CD4-positive, alpha-beta T cell treated with Interleukin-17A for 1 hour (primary cell): ENCODE measurements at places on chromosomes 1 and 21.

DNA sequence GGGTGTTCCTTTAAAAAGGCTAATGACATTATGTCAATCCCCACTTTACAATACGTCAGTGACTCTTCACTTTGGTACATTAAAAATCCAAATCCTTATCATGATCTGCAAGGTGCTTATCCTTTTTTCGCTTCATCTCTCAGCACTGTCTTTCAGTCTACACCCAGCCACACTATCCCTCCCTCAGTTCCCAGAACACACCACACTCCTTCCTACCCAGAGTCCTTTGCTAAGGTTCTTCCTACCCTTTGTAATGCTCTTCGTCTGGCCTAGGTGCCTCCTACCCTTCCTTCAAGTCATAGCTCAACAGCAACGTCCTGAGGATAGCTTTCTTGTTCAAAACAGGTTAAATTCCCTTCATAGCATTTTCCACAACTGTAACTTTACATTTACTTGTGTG is 152.6 kb downstream of the RERE start:
- DNase-seq = no peak

GRCh38 chr1:202692959-202693555 is 17.2 kb downstream of the SYT2 start:
- DNase-seq = peak; percentile 54

GRCh38 chr1:215226757-215227156 is 144.2 kb downstream of the KCNK2 start:
- no peak for DNase-seq

DNA sequence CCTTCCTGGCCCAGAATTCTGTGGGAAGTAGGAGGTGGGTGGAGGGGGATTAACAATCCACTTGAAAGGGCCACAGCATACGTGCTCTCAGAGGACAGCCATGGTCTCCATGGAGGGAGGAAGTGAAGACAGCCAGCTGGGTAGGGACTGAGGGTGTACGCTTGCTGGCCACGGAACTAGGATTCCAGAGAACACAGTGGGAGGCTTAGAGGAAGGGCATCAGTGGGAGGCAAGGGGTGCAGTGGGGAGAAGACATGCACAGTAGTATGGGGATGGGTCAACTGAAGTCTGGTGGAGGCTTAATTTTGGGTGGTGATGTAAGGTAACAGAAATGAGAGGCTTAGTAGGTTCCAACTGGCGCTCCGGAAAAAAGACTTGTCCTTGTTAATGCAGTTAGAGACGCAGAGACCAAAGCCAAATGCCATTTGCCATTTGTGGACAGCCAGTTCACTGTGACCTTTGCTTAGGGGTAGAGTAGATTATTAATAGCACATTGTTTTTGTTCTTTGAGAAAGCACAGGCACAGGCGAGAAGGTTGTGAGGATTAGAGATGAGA is 103.0 kb downstream of the ZSCAN20 start:
- no peak for DNase-seq

GRCh38 chr1:205493241-205494085 is 11.0 kb upstream of the CDK18 start:
- DNase-seq = no peak

- no peak for DNase-seq
Measured at GRCh38 chr1:208500375-208500774, 256.2 kb upstream of the PLXNA2 start.

DNA sequence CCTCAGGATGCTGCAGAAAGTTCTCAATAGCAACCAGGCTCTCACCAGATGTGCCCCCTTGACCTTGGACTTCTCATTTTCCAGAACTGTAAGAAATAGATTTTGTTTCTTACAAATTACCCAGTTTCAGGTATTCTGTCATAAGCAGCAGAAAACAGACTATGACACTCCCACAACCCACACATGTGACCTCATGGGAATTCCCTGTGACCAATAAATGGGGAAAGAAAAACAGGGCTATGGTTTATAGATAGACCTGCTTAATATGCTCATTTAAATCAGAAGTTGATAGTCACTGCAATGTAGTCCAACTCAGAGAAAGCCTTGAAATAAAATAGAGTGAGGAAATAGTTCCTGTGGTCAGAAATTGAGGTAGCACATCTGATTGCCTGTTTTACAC is 380.9 kb upstream of the PTBP2 start:
- DNase-seq = no peak

- DNase-seq = no peak
Measured at GRCh38 chr21:41142051-41142795, 25.7 kb upstream of the BACE2 start.

DNA sequence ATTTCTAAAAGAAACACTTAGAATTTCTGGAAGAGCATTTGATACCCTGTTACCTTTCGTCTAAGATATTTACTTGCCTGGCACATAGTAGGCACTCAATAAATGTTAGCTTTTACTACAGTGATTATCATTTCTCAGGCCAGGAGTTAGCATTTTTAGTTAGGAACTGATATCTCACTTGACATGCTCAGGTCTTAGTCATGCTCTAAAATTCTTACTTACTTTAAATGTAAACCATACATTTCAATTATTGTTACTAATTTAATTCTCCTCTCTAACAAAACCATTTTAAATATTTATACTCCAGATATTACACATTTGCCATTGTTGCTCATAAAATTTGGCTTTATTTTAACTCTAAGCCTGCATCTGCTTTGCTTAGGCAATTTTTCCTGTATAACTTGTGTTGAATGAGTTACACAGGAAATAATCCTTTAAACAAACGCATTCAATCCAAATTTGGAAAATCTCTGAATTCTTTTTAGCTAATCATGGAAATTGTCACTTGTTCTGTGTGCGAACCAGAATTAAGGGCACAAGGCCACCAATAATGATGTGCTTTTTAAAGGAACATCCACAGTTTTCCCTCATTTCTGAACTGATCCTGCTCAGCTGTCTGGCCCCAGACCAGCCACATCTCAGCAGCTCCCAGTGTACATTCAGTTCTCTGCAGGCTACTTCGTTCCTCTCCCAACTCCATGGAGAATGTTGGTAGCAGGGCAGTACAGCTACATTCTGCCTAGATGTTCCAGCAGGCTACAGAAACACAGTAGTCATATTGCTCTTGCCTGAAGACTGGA is 15.6 kb downstream of the NIBAN1 start:
- DNase-seq = no peak

- no peak for DNase-seq
Measured at GRCh38 chr1:206062464-206062863, 9.5 kb downstream of the RHEX start.
